ENCODE measurements at places on chromosomes 13 and 19.

DNA sequence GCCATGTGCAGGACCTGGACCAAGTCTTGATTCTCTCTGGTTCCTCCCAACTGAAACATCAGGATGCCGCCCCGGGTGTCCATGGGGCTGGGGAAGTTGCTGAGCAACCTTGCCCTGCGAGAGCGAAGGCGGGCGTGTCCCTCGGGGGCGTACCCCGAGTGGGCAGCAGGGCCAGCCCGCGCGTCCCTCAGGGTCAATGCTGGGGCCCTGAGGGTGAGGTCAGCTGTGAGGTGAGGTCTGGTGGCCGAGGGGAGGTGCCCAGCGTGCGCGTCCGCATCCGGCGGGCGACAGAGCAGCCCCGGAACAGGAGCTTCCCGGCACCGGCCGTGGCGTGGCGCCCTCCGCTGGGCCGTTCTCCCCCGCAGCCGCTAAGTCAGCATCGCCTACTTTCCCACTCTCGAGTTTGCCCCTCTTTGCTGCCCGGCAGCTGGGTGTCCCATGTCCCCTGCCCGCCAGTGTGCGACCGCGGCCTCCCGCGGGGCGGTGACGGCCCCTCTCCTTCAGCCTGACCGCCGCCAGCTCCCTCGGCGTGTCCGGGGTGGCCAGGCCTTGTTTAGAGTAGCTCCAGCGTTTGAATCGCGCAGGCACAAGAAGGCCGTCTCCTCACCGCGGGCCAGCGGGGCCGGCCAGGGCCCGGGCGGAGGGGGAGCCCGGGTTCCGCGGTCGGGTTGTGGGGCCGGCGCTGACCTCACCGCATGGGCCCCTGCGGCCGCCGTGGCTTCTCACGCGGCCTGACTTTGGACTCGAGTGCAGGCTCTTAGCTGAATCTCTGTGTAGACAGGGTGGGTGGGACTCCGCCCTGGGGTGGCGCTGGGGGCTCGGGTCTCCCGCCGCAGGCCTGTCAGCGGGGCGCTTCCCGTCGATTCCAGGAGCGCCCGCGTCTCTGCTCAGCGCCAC is 33.0 kb downstream of the GJA3 start:
- no peak for DNase-seq

DNA sequence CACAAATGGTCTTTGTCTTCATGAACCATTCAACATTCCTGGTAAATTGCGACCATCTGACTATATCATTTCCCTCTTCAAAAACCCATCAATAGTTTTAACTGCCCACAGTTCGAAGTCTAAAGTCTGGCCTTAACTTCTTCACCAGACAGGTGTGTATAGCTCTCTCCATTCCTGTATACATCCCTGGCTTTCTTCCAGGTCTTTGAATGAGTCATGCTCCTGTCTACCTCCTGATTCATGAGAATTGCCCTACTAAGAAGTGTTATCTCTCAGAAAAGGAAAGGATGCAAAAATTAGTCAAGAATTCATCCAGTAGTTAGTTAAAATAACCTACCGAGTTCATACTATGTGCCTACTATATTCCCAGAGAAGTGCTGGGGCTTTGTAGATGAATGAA is 225.0 kb downstream of the TBC1D4 start:
- DNase-seq, result no peak

DNA sequence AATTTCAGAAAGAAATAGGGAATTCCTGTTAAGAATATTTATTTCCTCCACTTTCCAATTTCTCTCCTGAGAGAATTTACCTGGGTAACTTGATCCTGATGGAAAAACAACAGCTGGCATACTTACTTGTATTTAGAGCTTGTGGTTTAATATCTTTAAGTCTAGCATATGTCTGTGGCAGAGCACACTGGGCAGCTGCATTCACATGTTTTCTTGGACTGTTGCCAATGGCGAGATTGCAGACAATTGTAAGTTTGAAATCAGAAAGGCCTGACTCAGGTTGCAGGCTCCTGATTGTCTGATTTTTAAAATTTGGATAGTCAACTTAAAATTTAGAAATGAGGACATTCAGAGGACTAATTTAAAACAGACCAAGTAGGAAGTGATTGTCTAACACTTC is 66.9 kb downstream of the NHLRC3 start:
- no peak for DNase-seq

DNA sequence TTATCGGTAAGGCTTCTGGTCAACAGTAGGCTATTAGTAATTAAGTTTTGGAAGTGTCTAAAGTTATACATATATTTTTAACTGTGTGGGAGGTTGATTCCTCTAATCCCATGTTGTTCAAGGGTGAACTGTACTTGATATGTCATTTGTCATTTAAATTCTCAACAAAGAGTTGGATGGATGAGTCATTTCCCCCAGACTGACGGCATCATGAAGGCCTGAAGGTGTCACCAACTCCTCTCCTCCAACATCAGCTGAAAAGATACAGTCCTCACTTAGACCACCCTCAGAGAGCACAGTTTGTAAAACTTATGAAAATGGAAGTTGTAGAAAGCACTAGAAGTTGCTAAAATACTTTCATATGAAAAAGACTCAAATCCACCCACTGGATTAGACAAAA is 48.8 kb downstream of the DCLK1 start:
- DNase-seq, result no peak

GRCh38 chr13:27006519-27007161 is 165.0 kb downstream of the USP12 start:
- no peak for DNase-seq

GRCh38 chr13:42735010-42735409 is 46.4 kb upstream of the FAM216B start:
- no peak for DNase-seq

DNA sequence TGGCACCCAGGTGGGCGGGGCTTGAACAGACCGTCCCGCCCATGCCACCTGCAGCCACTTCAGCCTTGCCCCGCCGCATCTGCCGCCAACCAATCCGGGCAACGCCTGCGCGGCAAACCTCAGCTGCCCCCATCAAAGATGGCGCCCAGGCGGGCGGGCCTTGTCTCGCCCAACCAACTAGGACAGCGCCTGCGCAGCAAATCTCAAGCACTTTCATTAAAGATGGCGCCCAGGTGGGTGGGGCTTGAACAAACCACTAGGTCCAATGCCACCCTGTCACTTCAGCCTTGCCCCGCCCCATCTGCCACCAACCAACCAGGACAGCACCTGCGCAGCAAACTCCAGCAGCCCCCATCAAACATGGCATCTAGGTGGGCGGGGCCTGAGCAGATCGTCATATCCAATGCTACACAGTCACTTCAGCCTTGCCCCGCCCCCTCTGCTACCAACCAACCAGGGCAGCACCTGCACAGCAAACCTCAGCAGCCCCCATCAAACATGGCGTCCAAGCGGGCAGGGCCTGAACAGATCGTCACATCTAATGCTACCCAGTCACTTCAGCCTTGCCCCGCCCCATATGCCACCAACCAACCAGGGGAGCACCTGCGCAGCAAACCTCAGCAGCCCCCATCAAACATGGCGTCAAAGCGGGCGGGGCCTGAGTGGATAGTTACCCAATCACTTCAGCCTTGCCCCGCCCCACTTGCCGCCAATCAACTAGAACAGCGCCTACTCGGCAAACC is 1.4 kb downstream of the PEG3 start:
- DNase-seq, result peak; percentile 34

GRCh38 chr13:30581582-30581981 is 36.1 kb upstream of the USPL1 start:
- no peak for DNase-seq

- DNase-seq, result no peak
Observed at GRCh38 chr19:23273022-23273589, 22.9 kb upstream of the ZNF724 start.

- no peak for DNase-seq
Observed at GRCh38 chr13:99981735-99982035, at the start of gene ZIC2. Gene ZIC2 (plus strand): TSS chr13:99981784. CDS start chr13:99982065, 281 bp downstream.

GRCh38 chr13:84609716-84610115 is 727.4 kb upstream of the SLITRK1 start:
- DNase-seq, result no peak

All from AG09319 (cell line).